Vagina (tissue), 2 donors: ENCODE measurements at places on chromosomes 13 and 19.

- no peak for DNase-seq
These were observed 1269.7 kb upstream of the SPRY2 start for GRCh38 chr13:81610644-81611043.

DNA sequence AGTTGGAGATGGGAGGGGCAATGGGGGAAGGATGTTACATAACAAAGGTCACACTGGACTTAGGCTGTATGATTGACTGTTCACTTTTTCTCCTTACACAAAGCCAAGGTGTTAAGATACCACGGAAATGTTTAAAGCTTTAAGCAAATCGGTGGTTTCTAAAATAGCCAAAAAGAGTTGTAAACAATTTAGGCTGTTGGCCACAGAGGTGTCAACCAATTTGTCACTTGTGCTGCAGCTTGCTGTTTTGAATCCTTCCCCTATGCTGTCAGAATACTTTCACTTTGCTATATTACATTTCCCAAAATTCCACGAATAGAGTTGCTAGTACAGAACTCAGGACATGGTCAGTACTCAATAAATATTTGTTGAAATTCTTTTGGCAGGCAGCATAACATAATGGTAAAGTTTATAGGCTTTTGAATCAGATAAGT, 149.3 kb downstream of the VWA8 start:
- no peak for DNase-seq

DNA sequence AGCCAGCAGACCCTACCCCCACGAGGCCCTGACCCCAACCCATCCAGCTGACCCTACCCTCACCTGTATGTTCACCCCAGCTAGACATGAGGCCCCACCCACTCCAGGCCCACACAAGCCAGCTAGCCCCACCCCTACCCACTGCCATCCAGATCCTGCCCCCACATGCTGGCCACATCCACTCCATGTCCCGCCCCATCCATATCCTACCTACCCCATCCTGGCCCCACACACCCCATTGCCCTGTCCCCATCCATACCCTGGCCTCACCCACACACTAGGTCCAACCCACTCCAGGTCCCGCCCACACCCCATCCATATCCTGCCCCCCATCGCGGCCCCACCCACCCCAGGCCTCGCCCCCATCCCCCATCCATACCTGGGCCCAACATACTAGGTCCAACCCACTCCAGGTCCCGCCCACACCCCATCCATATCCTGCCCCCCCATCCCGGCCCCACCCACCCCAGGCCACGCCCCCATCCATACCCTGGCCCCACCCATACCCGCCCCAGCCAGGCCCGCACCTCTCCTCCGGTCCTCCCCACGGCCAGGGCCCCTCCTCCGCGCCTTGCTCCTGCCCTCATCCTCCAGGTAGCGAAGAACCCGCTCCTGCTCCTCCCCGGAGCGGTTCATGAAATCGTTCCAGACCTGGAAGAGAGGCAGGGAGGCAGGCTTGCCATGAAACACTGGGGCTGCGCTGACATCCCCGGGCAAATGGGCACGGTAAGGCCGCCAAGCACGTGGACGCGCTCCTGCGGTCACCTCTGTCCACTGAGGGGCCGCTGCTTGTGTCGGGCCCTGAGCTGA, 7.2 kb downstream of the RNU6-9 start:
- no peak for DNase-seq

DNA sequence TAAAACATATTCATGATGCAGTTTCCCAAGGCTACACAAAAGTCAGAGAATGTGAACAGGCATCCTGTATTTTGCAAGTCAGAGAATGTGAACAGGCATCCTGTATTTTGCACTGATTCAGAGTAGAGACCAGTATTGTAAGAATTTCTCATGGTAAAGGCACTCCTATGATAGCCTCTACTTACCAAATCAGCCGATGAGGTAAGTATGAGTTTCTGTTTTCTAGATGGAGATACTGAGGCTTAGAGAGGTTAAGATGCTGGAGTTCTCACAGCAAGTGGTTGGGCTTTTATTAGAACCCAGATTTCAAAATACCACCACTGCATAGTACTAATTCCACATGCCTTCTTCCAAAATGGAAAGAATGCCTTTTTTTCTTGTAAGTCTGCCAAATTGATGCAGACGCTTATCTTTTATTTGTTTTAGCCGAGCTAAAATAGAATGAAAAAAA, 12.3 kb downstream of the TPT1 start:
- DNase-seq = no peak

- DNase-seq = no peak
These were observed 4.9 kb downstream of the HRC start for GRCh38 chr19:49150106-49150943.

GRCh38 chr19:32032561-32032960, 312.8 kb upstream of the ZNF507 start:
- DNase-seq = no peak

- DNase-seq = no peak
These were observed 1.4 kb upstream of the SAMD1 start for GRCh38 chr19:14091813-14092462.
